ENCODE measurements at places on chromosomes 7 and 10. TPM values are rescaled to one million over a fixed set of nuclear protein-coding genes. Genes with fewer than 3 reads are reported as not detected.

Gene CDHR1
- 106 TPM for total RNA-seq

Gene TEX47
- not detected for total RNA-seq

Gene CASTOR2
- 14.0 TPM for total RNA-seq

Gene PARG
- total RNA-seq = 18.6 TPM

Gene NRG3
- total RNA-seq = 1.4 TPM

Gene MMD2
- not detected for total RNA-seq

Gene SAMD9L
- total RNA-seq = 1.2 TPM

Gene HPS6
- total RNA-seq = 43.2 TPM

DNA sequence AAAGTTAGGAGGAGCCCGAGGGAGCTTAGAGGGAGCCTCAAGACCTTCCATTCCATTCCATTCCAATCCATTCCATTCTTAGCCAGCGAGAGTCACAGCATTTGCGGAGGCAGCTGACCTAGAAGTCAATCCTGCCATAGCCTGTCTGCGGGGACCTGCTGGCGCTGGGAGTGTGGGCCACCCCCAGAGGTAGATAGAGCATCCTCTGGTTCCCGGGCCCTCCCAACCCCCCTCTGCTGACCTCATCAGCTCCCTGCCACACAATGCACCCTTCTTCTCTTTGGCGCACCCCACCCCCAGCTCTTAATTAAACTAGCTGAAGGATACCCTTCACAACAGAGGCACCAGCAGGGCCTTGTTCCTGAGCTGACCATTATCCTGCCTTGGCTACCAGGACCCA is 152.5 kb upstream of the ZMIZ1 start:
- no peaks in the 10 kb centered on the region for H3K36me3 ChIP-seq
- H3K4me3 ChIP-seq = no peak overlapping the region
- no peak for DNase-seq
- no peak overlapping the region for H3K27ac ChIP-seq

DNA sequence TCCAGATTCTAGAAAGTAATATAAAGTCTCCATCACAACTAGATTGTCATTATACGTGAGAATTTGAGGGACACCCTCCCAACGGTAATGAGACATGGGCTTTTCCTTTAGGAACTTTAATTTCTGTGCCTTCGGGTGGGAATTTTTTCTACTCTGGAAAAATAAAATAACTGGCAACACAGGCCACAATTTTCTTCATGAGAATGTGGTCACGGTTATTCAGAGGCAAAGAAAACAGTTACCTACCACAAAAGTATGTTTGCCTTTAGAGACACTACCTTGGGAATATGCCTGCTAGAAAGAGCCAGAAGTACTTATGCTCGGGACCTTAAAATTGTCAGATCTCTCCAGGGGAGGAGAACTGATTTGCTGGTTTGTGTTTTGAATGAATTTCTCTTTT is 99.4 kb downstream of the ITGA8 start:
- H3K27me3 ChIP-seq = no peaks in the 10 kb centered on the region
- no peaks in the 10 kb centered on the region for H3K36me3 ChIP-seq
- H3K27ac ChIP-seq = no peak overlapping the region
- no peak overlapping the region for H3K4me3 ChIP-seq
- peaks cover 1% of the 10 kb centered on the region for H3K4me1 ChIP-seq

DNA sequence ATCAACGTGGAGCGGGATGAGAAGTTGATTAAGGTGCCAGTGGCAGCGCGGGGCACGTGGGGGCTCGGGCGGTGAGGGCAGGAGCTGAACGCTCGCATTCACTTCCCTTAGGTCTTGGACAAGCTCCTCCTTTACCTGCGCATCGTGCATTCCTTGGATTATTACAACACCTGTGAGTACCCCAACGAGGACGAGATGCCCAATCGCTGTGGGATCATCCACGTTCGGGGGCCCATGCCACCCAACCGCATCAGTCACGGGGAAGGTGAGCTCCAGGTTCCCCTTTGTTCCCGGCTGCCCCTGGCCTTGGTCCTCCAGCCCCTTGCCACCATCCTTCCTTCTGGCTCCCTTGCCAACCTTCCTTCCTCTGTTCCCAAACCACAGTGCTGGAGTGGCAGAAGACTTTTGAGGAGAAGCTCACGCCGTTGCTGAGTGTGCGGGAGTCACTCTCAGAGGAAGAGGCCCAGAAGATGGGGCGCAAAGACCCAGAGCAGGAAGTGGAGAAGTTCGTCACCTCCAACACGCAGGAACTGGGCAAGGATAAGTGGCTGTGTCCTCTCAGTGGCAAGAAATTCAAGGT is 2.5 kb downstream of the UFSP1 start:
- H3K4me3 ChIP-seq = no peak overlapping the region
- H3K27me3 ChIP-seq = no peaks in the 10 kb centered on the region
- H3K27ac ChIP-seq = no peak overlapping the region
- DNase-seq = no peak
- peaks cover 40% of the 10 kb centered on the region for H3K4me1 ChIP-seq
- peaks cover 66% of the 10 kb centered on the region for H3K36me3 ChIP-seq

GRCh38 chr7:2897023-2897422 is 52.9 kb upstream of the GNA12 start:
- peaks cover 53% of the 10 kb centered on the region for H3K27me3 ChIP-seq
- DNase-seq = no peak
- no peak overlapping the region for H3K27ac ChIP-seq
- no peak overlapping the region for H3K4me3 ChIP-seq

DNA sequence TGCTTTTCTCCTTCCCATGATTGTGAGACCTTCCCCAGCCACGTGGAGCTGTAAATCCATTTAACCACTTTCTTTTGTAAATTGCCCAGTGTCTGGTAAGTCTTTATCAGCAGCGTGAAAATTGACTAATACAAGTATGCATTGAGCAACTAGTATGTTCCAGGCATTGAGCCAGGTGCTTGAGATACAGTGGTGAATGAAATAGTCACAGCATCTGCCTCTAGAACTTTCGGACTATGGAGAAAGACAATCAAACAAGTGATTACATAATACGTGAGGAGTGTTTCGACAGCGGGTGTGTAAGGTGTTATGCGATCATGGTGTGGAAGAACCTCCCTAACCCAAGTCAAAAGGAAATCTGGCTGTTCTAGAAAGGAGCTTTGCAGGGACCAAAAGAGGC is 21.6 kb upstream of the NUP205 start:
- H3K36me3 ChIP-seq = no peaks in the 10 kb centered on the region
- H3K4me3 ChIP-seq = no peak overlapping the region
- H3K27ac ChIP-seq = no peak overlapping the region
- no peaks in the 10 kb centered on the region for H3K27me3 ChIP-seq

DNA sequence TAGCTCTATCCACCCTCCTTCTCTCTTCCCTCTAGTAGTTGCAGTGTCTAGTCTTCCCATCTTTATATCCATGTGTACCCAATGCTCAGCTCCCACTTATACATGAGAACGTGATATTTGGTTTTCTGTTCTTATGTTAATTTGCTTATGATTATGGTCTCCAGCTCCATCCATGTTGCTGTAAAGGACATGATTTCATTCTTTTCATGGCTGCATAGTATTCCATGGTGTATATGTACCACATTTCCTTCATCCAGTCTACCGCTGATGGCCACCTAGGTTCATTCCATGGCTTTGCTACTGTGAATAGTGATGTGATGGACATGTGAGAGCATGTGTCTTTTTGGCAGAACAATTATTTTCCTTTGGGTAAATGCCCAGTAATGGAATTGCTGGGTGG is 6.5 kb downstream of the PRSS2 start:
- H3K27ac ChIP-seq = no peak overlapping the region
- no peak overlapping the region for H3K4me3 ChIP-seq
- H3K36me3 ChIP-seq = no peaks in the 10 kb centered on the region
- H3K27me3 ChIP-seq = no peaks in the 10 kb centered on the region
- no peaks in the 10 kb centered on the region for H3K4me1 ChIP-seq
- DNase-seq = no peak

GRCh38 chr7:130996833-130997231 is 262.8 kb upstream of the KLF14 start:
- H3K4me1 ChIP-seq = peaks cover 87% of the 10 kb centered on the region
- no peaks in the 10 kb centered on the region for H3K36me3 ChIP-seq
- no peaks in the 10 kb centered on the region for H3K27me3 ChIP-seq
- H3K4me3 ChIP-seq = peak overlapping the region; percentile 11

DNA sequence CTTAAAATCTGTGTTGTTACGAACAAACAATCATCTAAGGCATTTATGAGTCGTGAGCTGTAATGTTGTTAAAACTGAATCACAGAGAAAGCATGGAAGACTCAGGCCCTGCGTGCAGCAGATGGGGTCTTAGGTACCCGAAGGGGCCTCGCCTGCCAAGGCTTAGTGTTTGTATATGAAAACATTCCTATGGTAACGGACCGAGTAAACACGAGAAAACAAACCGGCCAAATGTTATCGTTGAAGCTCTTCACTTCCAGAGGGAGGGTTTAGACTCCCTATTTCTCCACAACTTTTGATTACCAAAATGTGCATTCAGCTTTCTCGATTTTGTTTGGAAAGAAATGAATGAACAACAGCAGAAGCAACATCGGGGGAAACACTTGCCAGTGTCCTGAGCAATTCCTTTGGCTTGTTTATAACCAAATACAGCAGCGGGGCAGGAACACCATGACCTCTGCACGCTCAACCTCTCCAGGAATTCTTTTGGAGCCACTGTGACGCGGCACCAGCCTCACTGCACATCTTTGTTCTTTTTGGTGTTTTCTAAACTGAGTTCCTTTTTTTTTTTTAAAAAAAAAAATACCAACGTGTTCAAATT is 121.6 kb upstream of the KLF6 start:
- DNase-seq = no peak
- H3K27ac ChIP-seq = no peak overlapping the region
- no peaks in the 10 kb centered on the region for H3K36me3 ChIP-seq
